ENCODE measurements at places on chromosomes 5 and 9. TPM values are rescaled to one million over a fixed set of nuclear protein-coding genes. Genes with fewer than 3 reads are reported as not detected.
A peak's percentile ranks its signal among the peaks of the same experiment; 100 is the strongest.

The NOP16 gene
- total RNA-seq = 9.7 TPM

GRCh38 chr9:116954731-116955130, 267.6 kb downstream of the TRIM32 start:
- DNase-seq = no peak

DNA sequence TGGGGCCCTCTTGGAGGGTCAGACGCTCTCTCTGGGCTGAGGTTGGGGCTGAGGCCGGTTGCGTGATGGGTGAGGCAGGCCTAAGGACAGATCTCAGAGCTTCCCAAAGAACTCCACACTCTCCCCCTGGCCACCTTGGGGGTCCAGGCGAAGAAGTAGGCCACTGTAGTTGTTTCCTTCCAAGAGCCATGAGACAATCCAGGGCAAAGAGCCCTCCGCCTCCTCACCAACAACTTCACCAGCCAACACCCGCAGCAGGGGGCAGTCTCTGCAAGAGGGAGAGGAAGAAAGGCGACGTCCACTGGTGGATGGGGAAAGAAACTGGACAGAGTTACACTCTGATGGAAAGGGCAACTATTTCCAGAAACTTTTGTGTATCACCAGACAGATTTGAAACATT, 10.7 kb downstream of the SLC35A4 start:
- no peak for DNase-seq

- peak; percentile 89 for DNase-seq
Observed at GRCh38 chr5:159331093-159331973, 1.0 kb upstream of the IL12B start.

DNA sequence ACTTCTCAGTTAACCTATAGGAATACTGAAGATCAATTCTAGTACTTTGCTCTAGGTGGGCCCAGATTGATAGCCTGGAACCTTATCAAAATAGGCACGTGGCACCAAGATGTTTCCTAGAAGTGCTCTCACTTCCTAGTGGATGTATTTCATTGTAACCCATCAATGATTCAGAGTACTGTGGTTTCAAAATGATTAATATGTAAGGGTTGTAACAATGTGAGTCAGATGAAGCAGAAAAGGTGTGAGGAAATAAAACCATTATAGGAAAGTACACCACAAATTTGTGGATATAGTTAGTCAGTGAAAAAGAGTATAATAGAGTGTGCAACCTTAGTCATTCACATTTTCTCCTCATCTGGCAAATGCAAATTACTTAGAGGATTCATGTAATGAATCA, 177.3 kb upstream of the FST start:
- no peak for DNase-seq

GRCh38 chr9:97176206-97176605, 131.3 kb upstream of the CCDC180 start:
- no peak for DNase-seq

The IRX1 gene
- 4.3 TPM for total RNA-seq

The TAF11L10 gene
- total RNA-seq = not detected

DNA sequence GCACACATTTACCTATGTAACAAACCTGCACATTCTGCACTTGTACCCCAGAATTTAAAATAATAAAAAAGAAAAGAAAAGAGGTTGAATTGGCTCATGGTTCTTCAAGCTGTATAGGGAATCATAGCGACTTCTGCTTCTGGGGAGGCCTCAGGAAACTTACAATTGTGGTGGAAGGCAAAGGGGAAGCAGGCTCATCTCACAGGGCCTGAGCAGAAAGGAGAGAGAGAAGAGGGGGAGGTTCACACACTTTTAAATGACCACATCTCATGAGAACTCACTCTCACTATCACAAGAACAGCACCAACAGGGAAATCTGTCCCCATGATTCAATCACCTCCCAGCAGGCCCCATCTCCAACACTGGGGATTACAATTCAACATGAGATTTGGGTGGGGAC, 214.6 kb downstream of the CDK5RAP2 start:
- no peak for DNase-seq

The IFNA21 gene
- not detected for total RNA-seq

DNA sequence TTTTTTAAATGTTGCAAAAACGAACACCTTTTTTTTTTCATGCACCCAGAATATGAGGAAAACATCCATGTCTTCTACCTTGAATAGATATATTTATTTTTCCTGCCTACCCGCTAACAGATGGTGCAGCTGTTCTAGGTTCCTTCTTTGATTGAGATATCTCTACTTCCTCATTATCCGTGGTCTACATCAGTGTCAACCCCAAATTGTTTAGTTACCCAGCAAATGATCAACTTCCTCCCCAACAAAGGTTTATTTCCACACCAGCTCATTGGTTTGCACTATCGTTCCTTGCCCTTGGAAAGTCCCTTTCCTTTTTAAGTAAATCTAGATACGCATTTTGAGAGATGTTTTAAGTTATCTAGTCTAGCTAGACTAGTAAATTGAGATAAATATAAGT, 166.4 kb downstream of the PRR16 start:
- DNase-seq = no peak

DNA sequence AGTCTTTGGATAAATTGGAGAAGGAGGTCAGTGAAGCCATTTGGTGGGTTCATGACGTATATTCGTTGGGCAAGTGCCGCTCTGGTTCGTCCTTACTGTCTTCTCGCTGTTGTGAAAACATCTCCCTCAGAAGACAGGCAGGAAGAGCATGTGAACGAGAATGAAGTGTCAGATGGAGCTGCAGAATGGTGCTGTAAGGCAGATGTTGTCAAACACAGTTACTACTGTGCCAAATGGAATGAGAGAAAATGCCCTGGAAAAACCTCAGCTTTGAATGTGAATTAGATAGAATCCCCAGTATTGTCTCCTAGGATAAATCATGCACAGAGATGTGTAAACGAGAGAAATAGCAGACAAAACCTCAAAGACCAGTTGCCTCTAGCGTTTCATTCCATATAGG, 121.5 kb downstream of the CAMK4 start:
- no peak for DNase-seq
